ENCODE measurements at places on chromosomes 11 and 22. TPM values are rescaled to one million over a fixed set of nuclear protein-coding genes. Genes with fewer than 3 reads are reported as not detected.

MMP13 gene
- not detected for total RNA-seq

OR10G8 gene
- not detected for total RNA-seq

APOBEC3A gene
- 7.7 TPM for total RNA-seq

GTF2H1 gene
- total RNA-seq = 24.8 TPM

OTOG gene
- not detected for total RNA-seq

TCIRG1 gene
- 20.3 TPM for total RNA-seq

FAM180B gene
- total RNA-seq = 0.27 TPM

DNA sequence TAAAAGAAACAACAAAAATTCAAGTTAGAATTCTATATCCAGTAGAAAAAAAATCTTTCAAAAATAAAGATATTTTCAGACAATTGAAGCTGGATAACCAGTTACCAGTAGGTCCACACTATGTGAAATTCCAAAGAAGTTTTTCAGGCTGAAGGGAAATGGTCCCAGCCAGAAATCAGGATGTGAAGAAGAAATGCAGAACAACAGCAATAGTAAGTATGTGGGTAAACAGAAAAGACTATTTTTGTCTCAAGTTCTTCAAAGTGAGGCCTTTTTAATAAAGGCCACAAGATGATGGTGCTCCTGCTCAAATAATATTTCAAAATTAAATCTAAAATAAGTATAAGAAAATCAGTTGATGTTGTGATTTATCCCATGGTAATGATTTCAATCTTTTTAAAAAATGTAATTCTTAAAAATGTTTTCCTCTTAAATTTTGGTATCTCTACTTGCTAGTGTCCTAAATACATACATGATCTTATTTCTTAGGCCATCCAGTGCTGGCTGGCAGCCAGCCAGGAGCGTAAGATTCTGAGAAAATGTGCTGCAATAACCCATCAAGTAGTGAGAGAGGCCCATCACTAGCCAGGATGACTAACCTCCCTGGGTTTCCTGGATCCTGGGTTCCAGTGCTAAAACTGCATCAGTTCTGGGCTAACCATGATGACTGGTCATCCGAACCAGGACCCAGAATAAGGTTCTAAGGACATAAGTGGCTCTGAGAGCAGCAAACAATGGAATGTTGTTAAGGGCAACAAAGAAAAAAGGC, 15.6 kb upstream of the UCP3 start:
- DNase-seq = peak; percentile 65

GRCh38 chr22:29319072-29319471, 3.6 kb upstream of the RASL10A start:
- no peak for DNase-seq

DNA sequence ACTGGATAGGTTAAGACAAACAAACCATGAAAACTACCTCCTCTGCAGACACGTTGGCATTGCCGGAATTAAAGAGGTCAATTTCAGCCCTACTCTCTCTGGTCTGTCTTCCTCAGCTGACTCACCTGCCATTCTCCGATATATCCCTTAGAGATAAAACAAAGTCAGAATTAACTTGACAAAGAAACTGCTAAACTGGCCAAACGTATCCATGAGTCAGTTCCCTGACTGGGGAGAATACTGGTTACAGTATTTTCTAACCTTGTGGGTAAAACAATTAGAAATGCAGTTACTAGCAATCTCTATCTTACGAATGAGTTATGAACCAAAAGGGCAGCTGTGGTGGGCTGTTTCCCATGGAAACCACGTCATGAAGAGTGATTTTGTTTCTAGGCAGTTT, 96.2 kb downstream of the RDX start:
- DNase-seq = no peak

DNA sequence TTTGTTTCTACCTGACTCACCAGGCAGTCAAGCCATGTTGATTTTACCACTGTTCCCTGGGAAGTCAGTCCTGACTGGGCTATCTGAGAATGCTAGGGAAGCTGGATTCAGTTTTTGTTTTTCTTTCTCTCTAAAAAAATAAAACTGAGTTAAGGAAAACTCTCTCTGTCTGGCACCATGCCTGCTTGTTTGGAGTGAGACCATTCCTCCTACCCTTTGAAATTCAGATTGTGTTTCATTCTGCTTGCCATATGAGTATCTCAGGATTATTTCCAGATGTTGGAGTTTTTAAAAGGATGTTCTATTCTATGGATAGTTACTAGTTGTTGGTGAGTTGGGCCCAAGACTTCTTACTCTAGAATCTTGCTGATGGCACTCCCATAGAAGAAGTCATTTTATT, 1917.0 kb downstream of the LRRC4C start:
- DNase-seq = no peak

GRCh38 chr11:125287491-125288210, 123.1 kb downstream of the PKNOX2 start:
- no peak for DNase-seq

GRCh38 chr11:20056109-20056949, 103.9 kb downstream of the DBX1 start:
- no peak for DNase-seq

- DNase-seq = peak; percentile 79
Observed at GRCh38 chr22:24542641-24543040, 12.3 kb downstream of the GUCD1 start.

- DNase-seq = peak; percentile 59
Observed at GRCh38 chr11:73184953-73185671, 33.0 kb upstream of the P2RY2 start.

DNA sequence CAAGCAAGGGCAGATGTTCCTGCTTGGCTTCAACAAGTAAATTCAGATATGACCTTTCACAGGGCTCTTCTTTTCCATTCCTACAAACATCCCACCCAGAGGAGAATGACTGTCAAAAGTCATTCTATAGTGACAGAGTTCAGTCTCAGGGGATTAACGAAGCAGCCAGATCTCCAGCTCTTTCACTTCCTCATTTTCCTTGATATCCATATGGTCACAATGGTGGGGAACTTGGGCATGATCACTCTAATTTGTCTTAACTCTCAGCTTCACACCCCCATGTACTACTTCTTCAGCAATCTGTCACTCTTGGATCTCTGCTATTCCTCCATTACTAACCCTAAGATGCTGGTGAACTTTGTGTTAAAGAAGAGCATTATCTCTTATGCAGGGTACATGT, 15.0 kb upstream of the OR8B8 start:
- DNase-seq = no peak

DNA sequence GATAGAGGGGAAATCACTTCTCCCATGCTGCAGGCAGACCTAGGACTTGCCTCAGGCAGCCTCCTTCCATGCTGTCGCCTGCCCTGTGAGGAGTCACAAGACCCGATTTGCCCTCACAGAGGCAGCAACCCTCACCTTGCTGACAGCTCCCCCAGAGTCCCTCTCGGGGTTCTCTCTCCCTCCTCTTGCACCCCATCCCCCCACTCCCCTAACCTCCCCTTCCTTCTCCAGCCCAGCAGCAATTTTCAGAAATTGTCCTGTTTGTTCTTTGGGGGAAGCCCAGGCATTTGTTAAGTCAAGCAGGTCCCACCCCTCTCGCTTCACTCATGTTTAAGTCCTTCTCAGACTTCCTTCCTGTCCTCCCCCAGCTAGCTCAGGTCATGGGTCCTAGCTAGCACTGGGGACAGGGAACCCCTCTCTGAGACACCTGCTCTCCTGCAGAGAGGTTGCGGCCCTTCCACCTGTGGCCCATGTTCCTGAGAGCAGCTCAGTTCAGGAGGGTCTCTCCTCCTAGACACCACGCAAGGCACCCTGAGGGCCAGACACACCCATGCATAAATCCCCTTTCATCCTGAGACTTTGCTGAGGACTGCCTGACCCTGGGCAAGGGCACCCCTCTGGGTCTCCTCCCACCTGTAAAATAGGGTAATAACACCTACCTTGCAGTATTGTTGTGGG, 6.3 kb upstream of the FXYD2 start:
- DNase-seq = peak; percentile 19

Data from heart left ventricle (tissue), 16 donors.